ENCODE measurements at places on chromosomes 4 and X. TPM values are rescaled to one million over a fixed set of nuclear protein-coding genes. Genes with fewer than 3 reads are reported as not detected.

Gene ACE2
- 4.6 TPM for total RNA-seq

Gene MCF2
- total RNA-seq = 2.2 TPM

DNA sequence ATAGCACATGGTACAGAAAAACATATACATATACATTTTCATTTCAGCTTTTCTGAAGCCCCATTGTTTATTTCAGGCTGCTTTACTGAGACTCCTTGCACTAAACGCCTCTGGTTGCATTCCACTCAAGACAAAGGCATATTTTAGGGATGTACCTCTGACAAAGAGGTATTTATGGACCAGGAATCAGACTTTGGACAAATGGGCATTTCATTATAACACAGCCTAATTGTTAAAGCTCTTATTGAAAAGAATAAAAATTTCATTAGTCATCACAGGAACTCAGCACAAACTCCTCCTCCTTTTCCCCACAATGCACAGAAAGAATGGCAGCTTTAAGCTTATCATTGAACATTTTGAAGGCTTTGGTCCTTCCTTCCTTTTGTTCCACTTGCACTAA lies 62.9 kb upstream of the UGT8 start:
- no peak for DNase-seq

- no peak for DNase-seq
These were observed 20.4 kb upstream of the SCD5 start for GRCh38 chr4:82818664-82819662.
